ENCODE measurements at places on chromosomes 2 and 18.

DNA sequence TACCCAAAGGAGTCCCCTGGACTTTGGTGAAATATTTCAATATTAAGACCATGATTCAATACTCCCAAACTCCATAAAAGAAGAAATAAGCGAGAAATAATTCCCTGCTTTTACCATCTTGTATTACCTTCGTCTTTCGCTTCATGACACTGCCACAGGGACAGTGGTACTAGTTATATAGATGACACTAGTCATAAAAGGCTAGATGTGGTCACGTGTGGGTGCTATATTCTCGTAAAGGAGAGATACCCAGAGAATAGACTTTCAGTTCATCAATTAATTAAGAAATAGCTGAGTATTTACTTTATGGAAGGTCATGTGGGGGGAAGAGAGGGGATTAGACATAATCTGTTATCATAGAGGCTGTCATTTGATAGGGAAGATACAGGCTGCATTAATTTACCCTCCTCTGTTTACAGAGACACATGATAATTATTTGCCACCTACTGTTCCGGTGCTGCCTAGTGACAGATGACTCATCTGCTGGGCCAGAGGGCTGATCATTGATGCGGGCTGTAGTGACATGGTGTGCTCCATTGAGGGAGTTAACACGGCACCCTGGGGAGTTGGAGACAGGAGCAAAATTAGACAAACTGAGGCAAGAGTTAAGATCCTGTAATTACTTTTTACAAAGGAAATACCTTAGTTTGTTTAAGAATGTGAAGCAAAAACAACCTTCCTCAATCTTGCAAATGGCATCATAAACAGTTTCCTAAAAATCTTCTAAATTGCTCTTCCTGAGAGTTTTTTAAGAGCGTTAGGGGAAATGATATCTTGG, 78.2 kb upstream of the ITGB6 start:
- no peak for DNase-seq

- peak; percentile 84 for DNase-seq
Measured at GRCh38 chr2:74917702-74918619, 40.5 kb upstream of the POLE4 start.

GRCh38 chr2:185990861-185991525, 252.4 kb downstream of the FSIP2 start:
- DNase-seq: peak; percentile 89

DNA sequence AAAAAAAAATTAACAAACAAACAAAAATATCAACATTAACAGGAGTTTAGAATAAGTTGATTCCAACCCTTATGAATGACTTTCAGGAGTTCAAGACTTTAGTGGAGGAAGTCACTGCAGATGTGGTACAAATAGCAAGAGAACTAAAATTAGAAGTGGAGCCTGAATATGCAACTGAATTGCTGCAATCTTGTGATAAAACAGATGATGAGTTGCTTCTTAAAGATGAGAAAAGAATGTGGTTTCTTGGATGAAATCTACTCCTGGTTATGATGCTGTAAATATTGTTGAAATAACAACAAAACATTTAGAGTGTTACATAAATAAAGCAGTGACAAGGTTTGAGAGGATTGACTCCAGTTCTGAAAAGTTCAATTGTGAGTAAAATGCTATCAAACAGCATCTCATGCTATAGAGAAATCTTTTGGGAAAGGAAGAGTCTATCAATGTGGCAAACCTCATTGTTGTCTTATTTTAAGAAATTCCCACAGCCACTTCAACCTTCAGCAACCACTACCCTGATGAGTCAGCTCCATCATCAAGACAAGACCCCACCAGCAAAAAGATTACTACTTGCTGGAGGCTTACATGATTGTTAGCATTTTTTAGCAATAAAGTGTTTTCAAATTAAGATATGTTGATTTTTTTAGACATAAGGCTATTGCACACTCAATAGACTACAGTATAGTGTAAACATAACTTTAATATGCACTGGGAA, 42.7 kb upstream of the TAF4B start:
- DNase-seq: peak; percentile 33

- no peak for DNase-seq
Measured at GRCh38 chr2:65688141-65688886, 255.9 kb upstream of the SPRED2 start.

DNA sequence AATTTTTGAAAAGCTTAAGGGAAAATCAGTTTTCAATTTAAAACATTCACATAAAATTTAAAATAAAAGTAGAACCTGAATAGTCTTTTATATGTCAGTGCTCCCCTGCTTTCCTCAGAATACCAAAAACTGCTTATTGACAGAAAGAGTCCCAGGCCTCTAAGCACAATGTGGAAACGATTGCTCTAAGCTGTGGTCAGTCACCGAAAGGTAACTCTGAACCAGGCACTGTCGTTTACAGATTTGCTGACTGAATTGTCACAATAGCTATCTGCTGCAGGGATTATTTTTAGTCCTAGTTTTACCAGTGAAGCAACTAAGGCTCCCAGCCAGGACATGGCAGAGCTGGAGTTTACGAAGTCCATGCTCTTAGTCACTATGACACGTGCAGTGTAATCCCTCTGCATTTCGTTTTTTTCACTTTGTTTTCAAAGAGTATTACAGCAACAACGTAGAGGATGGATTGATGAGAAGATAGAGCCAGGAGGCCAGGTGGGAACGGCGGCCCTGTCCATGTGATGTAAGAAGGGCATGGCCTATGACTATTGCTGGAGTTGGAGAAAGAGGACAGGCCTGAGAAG, 28.1 kb upstream of the TMEM247 start:
- peak; percentile 83 for DNase-seq

DNA sequence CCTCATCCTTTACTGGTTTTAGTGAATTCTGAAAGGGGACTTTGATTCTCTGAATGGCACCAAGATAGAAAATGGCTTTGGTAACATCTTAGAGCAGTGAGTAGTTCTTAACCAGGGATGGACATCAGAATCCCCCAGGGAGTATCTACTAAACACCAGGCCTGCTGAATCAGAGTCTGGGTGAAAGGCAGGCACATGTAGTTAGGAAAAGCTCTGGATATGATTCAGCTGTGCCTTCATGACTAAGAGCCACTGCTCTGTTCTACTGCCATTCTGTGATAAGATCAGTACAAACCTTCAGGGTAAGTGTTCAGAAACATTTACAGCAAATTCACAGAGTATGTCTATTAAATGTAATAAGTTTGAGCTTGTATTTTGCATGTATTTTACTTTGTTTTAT, 46.2 kb upstream of the B3GNT2 start:
- peak; percentile 90 for DNase-seq

- peak; percentile 68 for DNase-seq
Measured at GRCh38 chr2:197168705-197169104, 141.9 kb downstream of the ANKRD44 start.

- DNase-seq: no peak
Measured at GRCh38 chr2:39403311-39403710, 33.8 kb downstream of the MAP4K3 start.

- DNase-seq: no peak
Measured at GRCh38 chr2:118699447-118700175, 147.8 kb downstream of the EN1 start.
